ENCODE measurements at places on chromosomes 7 and 10. TPM values are rescaled to one million over a fixed set of nuclear protein-coding genes. Genes with fewer than 3 reads are reported as not detected.
A peak's percentile ranks its signal among the peaks of the same experiment; 100 is the strongest.

Gene LRMDA
- 0.07 TPM for total RNA-seq

Gene UPK3B
- 10.6 TPM for total RNA-seq

Gene ZNF804B
- total RNA-seq, result not detected

Gene POLR1F
- total RNA-seq, result 53.8 TPM

Gene C7orf57
- total RNA-seq, result 0.62 TPM

Gene DLX6
- total RNA-seq, result not detected

Gene TAF3
- 3.6 TPM for total RNA-seq

Gene RSPH10B
- not detected for total RNA-seq

GRCh38 chr10:3129581-3130340, 42.8 kb downstream of the PITRM1 start:
- no peak for DNase-seq

GRCh38 chr10:98267894-98268693, at the start of gene LOXL4:
Gene LOXL4 (minus strand): TSS chr10:98268194. CDS start chr10:98263019, 5,175 bp downstream.
- peak; percentile 19 for DNase-seq

DNA sequence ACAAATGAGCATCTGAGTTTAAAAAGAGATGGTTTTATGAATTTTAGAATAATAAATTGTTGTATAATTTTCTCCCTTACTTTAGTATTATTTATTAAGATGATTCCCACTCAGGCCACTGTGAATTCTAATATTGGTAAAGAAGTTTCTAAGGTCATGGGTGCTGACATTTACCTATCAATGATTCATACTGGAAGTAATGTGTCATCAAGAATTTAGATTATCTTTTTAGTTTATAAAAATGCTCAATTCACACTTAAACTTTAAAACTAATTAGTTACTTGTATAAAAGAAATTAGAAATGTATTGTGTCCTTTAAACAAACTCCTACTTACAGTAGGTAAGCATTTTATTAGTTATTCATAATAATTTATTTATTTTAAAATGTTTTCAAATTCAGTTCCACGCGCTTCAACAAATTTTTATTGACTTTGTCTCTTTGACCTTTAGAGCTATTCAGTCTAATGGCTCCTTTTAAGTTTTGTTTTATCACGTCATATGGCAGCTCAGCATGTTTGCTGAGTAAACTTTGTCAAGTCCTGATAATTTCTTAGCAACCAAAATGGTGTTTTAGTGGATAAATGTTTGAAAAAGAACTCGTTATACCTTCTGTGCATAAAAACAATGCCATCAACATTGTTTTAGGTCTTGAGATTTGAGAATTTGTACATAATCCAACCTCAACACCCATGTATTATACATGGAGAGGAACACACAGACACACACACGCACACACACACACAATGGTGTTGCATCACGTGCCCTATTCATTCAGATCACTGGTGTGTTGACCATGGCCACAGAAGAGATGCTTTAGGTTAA, 15.1 kb upstream of the MRC1 start:
- DNase-seq, result no peak

- DNase-seq, result no peak
These were observed 68.9 kb upstream of the AMPH start for GRCh38 chr7:38700116-38700515.

DNA sequence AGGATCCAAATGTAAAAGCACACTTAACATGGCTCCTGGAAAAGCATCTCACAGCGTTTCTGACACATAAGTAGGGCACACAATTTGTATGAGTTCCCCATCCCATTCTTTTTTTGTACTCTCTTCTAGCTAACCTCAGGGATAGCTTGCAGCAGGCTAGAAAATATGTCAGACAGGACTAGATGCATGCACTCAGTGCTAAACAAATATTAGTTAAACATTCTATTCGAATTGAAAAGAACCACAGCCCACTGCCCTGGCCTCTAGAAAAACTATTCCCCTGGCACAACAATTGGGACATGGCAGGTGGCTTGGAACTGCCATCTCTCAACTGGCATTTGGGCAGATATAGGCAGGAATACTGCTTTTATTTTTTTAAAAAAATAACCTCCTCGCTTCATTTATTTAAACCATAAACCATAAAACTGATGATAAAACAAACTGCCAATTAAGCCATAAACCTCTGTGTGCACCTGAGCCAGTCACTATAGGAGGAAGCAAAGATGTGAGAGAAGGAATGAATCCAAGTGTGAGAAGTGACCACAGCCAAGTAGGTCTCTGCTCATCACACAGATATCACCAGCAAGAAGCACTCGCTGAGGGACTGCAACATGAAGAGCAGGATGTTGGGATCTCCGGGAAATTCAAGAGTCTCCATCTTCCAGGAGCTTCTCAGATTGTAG, 394.1 kb downstream of the NEBL start:
- DNase-seq, result no peak

DNA sequence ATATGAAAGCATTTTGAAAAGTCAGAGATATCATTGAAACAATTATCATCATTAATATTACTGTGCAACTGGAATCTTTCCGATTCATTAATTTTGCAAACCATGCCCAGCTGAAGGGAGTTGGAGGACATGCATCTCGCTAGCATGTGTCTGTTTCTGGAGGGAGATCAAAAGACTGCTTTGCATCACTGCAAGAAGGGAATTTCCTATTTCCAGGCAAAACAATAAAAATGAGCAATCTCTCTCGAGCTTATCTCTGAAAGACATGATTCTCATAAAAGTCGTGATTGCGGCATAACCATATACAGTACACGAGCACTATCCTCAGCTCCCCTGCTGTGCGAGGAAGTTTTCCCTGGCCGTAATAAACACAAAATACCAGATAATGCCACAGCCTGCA, 607.6 kb upstream of the DPP6 start:
- DNase-seq, result no peak

GRCh38 chr7:25628446-25628845, 400.2 kb upstream of the NPVF start:
- no peak for DNase-seq

GRCh38 chr7:140390034-140390433, 8.3 kb downstream of the SLC37A3 start:
- DNase-seq, result no peak

GRCh38 chr10:101607124-101607523, 19.0 kb downstream of the DPCD start:
- no peak for DNase-seq

- no peak for DNase-seq
These were observed 387.8 kb downstream of the GRID1 start for GRCh38 chr10:85978566-85979358.

DNA sequence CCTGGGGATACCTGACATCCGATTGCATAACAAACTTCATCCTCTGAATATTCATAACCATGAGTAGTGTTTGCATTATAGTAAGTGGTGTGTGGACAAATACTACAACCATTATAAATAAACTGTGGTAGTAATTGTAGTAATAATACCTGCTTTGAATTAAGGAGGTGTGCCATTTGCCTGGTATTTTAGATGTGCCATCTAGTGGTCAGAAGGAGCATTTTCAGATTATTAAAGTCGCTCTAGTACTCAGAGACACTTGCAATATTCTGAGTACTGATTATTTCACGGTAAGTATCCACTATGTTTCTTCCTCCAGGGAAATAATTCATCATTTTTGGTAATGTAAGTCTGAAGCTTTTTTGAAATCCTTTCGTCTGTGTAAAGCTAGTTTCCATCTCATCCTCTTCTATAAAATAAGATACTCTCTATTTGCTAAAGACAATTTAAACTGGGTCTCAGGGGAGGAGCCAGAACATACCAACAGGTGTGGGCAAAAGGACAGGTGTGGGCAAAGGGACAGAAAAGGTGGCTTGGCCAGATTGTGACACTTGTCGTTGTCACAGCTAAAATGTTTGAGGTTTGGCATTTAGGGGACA, 115.3 kb upstream of the WDR11 start:
- DNase-seq, result peak; percentile 16

DNA sequence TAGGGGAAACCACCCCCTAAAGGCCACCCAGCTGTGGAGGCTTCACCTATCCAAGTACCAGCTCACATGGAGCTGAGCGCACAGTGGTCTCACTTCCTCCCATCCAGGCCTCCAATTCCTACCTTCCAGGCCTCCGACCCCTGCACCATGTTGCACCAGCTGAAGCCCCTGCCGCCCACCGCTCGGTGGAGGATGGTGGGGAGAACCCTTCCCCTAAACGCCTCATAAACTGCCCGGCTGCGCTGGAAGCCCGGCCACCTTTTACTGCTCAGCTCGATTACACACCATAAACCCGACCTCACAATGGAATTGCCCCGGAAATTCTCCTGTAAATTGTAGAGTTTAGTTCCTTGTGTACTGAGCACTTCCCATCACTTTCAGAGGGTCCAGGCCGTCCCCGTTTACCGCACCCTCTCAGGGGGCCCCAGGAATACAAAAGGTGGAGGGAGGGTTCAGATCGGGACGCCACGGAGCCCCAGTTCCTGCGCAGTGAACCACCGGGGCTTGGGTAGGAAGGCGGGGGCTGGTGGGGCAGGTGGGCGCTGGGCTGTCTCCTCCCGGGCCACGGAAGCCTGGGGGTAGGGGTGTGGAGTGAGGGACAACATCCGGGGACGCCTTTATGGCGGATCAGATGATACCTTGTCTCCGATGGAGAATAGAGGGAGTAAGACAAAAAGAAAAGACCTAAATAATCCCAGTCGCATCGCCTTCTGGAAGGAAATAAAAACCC, 1.4 kb upstream of the HOXA7 start:
- DNase-seq, result no peak
